NCI-H1048 (cell line): ENCODE measurements at places on chromosomes 12 and 14.

- no peak for DNase-seq
Observed at GRCh38 chr12:16555630-16556029, 50.3 kb downstream of the LMO3 start.

- DNase-seq: no peak
Observed at GRCh38 chr14:69487226-69487625, 2.7 kb downstream of the PLEKHD1 start.

DNA sequence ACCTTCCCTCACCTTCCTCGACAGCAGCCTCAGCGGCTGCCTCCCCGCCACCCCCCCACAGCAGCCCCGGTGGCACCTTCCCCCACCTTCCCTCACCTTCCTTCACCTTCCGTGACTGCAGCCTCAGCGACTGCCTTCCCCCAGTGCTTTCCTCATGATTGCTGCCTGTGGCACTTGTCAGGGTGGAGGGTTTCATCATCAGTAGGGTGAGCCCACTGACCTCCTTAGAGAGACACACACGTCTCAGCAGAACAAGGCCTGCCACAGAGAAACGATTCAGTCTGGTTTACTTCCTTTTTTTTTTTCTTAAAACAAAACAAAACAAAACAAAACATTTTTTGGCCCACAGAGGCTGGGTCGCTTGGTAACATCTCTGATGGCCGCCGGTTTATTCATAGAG is 75.0 kb downstream of the EP400 start:
- DNase-seq: no peak

- DNase-seq: peak; percentile 31
Observed at GRCh38 chr12:6235499-6235898, 35.3 kb downstream of the CD9 start.

GRCh38 chr12:96193725-96194575 is at the start of gene ELK3:
ELK3 (plus strand) TSS chr12:96194375.
- DNase-seq: no peak
